ENCODE measurements at places on chromosomes 7 and 10. TPM values are rescaled to one million over a fixed set of nuclear protein-coding genes. Genes with fewer than 3 reads are reported as not detected.

DNA sequence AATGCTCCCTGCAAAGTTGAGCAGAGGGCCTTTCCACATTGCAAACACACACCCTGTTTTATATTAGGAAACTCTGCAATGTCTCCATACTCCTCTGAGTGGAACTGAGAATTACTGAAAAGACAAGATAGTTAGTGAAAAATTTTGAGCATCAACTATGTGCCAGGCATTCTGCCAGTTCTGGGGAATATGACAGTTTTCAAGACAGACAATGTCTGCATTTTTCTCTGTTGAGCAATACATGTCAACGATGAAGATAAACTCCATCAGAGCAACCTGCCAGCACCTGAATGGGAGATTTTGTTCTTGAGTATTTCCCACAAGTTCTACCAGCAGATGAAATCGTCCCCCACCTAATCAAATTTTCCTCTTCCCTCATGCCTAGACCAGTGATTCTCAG lies 203.4 kb upstream of the BMPER start:
- no peak for DNase-seq

- DNase-seq = no peak
Observed at GRCh38 chr7:40802497-40802896, 667.7 kb downstream of the SUGCT start.

Gene PRKCQ
- polyA plus RNA-seq = 5.1 TPM

Gene RAMP3
- polyA plus RNA-seq = 13.2 TPM

Gene CALML3
- 11.9 TPM for polyA plus RNA-seq

Gene MYH16
- polyA plus RNA-seq = not detected

Gene ELMO1
- 76.4 TPM for polyA plus RNA-seq

All from brain (organoid and tissue), 16 donors.